ENCODE measurements at places on chromosomes 1 and 21.

DNA sequence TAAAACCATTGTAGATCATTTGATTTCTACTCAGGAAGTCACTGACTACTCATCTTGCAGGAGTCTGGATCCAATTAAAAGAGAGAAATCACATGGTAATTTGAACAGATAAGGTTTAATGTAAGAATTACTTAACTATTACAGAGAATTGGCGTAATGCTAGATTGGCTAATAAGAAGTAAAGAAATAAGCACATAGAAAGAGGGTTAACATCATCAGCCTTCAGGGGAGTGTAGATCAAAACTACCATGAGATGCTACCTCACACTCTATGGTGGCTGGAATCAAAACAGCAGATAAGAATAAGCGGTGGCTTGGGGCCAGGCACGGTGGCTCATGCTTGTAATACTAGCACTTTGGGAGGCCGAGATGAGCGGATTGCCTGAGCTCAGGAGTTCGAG, 11.7 kb downstream of the ST3GAL3 start:
- no peak for DNase-seq

- DNase-seq = peak; percentile 3
Observed at GRCh38 chr1:231242516-231243198, 1.6 kb downstream of the GNPAT start.

GRCh38 chr1:248825136-248825535, 579 bp downstream of the SH3BP5L start:
- no peak for DNase-seq

GRCh38 chr1:36109041-36109679, 15.9 kb downstream of the COL8A2 start:
- DNase-seq = peak; percentile 49

DNA sequence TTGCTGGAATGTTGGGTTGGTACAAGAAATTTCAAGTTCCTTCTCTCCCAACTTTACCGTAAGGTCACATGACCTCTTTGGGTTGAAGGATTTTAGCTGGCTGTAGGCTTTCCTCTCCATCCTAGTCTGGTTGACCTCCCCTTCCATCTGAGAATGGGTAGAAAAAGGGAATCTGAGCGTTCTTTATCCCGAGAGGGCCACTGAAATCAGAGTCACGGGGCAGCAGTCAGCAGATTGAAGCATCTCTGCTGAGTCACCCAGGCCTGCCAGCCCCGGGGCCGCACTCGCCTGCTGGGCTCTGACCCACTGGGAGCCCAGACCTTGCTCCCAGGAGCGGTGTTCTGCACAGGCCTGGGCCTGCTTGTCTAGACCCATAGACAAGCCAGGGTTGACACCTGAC, 31.0 kb downstream of the TMCC2 start:
- DNase-seq = no peak

GRCh38 chr21:29477347-29477746, 178.6 kb downstream of the BACH1 start:
- no peak for DNase-seq

GRCh38 chr1:175254190-175254589, 61.6 kb upstream of the KIAA0040 start:
- DNase-seq = no peak

- no peak for DNase-seq
Observed at GRCh38 chr1:173042806-173043205, 7.9 kb downstream of the TNFSF18 start.

GRCh38 chr1:67227196-67227595, 60.9 kb downstream of the IL23R start:
- no peak for DNase-seq

DNA sequence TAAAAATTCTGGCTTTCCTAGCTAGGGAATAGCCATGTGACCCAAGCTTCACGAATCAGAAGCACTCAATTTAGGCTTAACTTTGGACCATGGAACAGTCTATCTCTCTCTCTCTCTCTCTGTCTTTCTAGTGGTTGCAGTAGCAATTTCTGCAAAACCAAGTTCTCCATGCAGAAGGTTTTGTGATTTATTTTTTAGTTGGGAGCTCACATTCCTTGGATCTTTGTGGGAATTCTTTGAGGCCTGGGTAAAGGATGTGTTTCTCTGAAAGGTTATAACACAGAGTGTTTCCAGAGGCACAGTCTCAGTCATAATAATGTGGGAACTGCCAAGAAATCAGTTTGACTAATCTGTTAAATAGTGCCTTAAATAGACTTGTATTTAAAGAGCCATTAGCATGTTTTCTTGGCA, 112.3 kb upstream of the COL11A1 start:
- DNase-seq = no peak

DNA sequence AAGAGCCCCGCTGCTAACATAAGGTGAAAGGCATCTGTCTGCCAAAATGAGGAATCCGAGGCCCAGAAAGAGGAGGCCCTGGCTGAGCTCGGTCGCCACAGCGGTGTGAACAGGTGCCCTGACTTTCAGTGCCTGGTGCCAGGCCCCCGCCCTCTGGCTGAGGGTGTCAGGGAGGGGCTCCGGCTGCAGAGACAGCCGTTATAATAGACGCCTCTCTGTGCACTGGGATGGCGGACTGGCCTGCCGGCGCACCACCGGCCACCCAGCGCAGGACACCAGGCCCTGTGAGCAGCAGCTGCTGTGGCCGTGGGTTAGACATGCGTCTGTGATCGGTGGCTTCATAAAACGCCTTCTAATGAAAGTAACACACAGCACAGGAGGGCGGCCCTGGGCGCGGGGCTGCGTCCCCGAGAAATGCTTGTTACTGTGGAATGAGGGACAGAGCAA, 51.4 kb upstream of the ACTRT2 start:
- no peak for DNase-seq

GRCh38 chr21:34865400-34866241, 183.5 kb downstream of the RUNX1 start:
- peak; percentile 32 for DNase-seq

GRCh38 chr21:45640888-45641479, 2.5 kb upstream of the PCBP3 start:
- DNase-seq = peak; percentile 41

DNA sequence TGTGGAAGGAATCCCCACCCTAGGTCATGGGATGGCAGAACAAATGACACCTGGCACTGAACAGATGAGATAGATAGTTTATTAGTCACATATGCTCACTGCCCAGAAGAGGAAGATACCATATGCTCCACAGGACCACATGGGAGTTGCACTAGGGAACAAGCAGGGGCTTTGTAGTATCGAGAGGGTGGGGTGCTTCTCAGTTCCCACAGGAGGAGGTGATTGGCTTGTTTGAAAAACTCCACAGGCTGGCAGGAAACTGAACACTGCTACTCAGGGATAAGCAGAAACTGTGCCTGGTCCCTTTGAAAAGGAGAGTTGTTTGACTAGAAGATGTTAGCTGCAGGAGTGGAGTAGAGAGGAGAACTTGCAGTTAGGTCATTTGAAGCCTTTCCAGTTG, 31.9 kb upstream of the RXRG start:
- no peak for DNase-seq

DNA sequence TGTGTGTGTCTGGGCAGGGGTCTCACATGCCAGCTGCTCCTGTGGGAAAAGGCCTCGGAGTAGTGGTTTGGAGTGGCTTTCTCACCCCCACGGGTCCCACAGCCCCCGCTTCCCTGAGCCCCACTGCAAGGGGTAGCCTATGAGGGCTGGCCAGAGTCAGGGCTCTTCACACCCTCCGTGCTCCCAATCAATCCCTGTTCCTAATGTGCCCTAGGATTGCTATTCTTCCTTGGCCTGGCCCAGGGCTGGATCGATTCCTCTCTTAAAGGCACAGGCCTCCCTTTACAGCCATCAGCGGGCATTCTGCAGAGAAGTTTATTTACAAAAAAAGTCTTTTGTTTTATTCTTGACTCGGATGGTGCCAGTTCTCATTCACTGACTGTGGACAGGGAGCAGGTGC, 19.3 kb upstream of the ACTL8 start:
- no peak for DNase-seq

GRCh38 chr1:193654951-193655735, 468.7 kb upstream of the B3GALT2 start:
- no peak for DNase-seq

GRCh38 chr1:231613419-231614349, 12.9 kb upstream of the DISC1 start:
- DNase-seq = no peak

- no peak for DNase-seq
Observed at GRCh38 chr1:184533915-184534314, 147.1 kb downstream of the C1orf21 start.

DNA sequence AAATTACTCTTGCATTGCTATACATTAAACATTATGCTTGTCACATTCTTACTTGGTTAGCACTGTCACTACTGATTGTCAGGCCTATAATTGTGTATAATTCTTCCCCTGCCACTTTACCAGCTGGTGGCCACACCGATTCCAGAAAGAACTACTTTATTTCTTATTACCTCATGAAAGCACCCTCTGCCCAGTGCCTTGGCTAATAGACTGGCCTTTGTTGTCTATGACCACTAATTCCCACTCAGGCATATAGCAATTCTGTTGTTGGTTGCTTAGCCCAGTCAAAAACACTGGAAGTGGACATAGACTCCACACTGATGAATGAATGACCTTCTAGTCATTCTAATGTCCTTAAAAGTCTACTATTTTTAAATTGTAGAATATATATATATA, 35.6 kb downstream of the MRPL39 start:
- no peak for DNase-seq

DNA sequence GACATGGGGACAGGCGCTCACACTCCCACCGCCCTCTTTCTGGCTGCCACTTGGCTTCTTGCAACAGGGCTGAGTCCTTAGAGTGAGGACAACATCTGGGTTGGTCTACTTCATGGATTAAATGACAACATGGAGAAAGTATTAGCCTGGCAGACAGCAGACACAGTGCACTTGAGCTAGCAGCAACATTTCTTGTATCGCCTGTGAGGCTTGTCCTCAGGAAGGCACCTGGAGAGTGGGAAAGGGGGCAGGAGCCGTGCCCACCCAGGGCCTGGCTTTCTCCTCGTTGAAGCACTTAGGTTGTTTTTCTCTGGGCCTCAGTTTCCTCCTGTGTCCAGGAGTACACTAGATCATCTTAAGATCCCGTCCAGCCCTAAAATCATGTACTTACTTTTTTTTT, 3.7 kb downstream of the ELF3 start:
- DNase-seq = no peak

- no peak for DNase-seq
Observed at GRCh38 chr1:53046930-53047329, 15.1 kb upstream of the PODN start.

GRCh38 chr1:162327144-162327787, 49.4 kb downstream of the SPATA46 start:
- no peak for DNase-seq

DNA sequence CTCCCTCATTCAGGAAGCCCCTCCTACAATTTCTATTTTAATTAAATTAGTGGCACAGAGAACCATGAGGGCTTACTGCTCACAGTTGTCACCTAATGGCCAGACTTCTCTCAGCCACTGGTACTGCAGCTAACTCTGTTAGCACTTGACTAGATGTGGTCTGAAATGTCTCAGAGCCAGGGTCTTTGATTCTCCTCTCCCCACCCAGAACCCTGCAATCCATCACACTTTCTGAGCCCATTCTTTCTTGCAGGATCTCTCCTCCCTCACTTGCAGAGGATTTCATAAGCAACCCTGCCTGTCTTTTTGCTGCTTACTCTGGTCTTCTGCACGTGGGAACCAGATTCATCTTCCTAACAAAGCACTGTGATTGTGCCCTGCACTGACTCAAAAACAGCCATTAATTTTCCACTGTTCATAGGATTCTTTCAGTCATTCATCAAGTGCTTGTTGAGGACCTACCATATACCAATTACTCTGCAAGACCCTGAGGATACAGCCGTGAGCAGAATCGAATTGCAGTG, 108.4 kb downstream of the EDEM3 start:
- DNase-seq = no peak

GRCh38 chr1:209241487-209241886, 342.0 kb upstream of the CAMK1G start:
- no peak for DNase-seq

DNA sequence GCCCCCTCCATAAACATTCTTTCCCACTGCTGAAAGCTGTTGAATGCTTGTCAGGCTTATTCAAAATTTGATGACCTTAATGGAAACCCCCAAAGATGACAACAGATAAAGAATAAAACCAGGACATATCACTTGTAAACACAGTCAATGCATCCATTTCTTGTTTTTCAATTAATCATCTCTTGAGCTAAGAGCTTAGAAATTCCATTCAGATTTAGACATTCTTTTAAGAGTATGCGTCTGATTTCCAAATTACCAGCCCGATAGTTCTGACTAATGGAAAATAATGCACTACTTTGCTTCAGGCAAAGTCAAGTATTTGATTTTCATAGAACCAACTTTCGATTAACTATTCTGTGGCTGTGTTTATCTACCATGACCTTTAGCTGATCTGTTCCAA, 100.6 kb upstream of the RUNX1 start:
- DNase-seq = no peak

DNA sequence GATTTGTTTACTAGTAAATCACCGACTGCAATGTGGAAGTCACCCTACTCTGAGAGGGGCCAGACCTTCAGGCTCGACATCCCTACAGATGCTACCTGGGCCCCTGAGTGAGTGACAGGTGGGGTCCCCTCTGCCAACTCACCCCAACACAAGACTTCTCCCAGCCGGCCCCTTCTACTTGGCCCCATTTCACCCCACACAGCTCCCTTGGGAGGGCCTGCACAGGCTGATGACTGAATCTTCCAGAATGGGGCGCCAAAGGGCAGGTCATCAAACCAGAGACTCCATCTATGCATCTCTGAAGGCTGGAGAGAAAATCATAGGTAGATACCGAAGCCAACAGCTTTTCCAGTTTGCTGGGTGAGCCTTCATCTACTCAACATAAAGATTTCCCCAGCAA, 9.4 kb upstream of the S100A8 start:
- no peak for DNase-seq

- no peak for DNase-seq
Observed at GRCh38 chr1:218964471-218965185, 209.1 kb upstream of the LYPLAL1 start.

- DNase-seq = no peak
Observed at GRCh38 chr1:27934818-27935549, at the start of gene SMPDL3B. Gene SMPDL3B (plus strand): TSS chr1:27935000. CDS start chr1:27935184, 184 bp downstream.

GRCh38 chr1:167066333-167067122, 23.6 kb downstream of the GPA33 start:
- DNase-seq = peak; percentile 80

DNA sequence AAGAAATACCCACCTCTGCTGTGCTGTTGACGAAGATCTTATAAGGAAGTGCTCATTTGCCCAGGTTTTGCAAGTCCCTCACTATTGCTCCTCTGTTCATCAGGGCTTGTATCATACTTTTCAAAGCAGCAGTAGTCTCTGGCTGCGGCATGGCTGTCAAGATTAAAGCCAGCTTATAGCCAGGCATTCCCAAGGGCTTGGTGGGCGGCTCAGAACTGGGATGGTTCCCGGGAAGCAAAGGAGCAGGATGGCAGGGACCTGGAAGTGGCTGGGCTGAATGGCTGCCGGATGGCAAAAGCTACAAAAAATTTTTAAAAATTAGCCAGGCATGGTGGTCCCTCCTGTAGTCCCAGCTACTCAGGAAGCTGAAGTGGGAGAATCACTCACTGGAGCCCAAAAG, 16.7 kb upstream of the SH3BGRL3 start:
- no peak for DNase-seq

DNA sequence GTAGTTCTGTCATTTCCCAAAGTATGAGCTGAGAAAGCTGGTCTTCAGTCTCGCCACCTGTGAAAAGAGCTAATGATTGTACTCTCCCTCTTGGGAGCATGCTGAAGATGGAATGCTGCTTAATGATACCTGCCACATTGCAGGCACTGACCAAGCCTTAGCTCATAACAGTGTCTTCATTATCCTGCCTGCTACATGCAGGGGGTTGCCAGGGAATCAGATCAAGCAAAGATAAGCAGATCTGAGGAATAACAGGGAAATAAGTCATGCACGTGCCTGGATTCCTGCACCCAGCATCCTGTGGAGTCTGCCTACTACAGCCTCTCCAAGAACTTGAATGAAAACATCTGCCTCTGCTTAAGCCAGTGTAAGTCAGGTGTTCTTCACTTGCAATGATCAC, 667.3 kb downstream of the NPHP4 start:
- DNase-seq = no peak

All from CD4-positive, alpha-beta T cell treated with Interleukin-17A for 1 hour (primary cell).